ENCODE measurements at places on chromosomes 5 and 9. TPM values are rescaled to one million over a fixed set of nuclear protein-coding genes. Genes with fewer than 3 reads are reported as not detected.

The ZCCHC10 gene
- 26.5 TPM for total RNA-seq

- no peak for DNase-seq
Measured at GRCh38 chr5:87008751-87009560, 258.7 kb upstream of the RASA1 start.

The IFNE gene
- not detected for total RNA-seq

- DNase-seq = no peak
Measured at GRCh38 chr5:43255704-43256103, 57.5 kb downstream of the HMGCS1 start.

- DNase-seq = no peak
Measured at GRCh38 chr5:146744068-146744745, 134.3 kb downstream of the PPP2R2B start.

DNA sequence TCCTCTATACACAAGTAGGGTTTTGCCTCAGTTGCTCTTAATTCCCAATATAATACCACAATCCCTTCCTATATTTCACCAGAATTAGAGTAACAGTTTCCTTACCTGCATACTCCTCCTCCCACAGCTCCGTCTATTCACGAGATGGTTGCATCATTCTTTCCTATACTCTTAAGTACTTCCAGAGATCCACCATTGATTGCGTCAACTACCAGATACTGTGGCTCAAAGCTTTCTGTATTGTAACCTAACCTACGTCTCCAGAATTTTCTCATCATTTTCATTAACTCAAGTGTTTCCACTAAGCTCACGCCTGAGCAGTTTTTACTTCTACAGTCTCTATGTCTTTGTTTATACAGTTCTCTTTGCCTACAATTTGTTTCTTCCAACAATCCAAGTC is 31.2 kb upstream of the MINAR2 start:
- no peak for DNase-seq

The DHX29 gene
- total RNA-seq = 29.6 TPM

- DNase-seq = no peak
Measured at GRCh38 chr9:95103281-95103771, 214.2 kb downstream of the FANCC start.

- peak; percentile 84 for DNase-seq
Measured at GRCh38 chr9:34413231-34413852, 36.6 kb upstream of the MYORG start.

The ADAMTS2 gene
- 1.7 TPM for total RNA-seq

The GZMA gene
- not detected for total RNA-seq

The SLC34A1 gene
- 0.16 TPM for total RNA-seq

The TAF1L gene
- total RNA-seq = not detected

DNA sequence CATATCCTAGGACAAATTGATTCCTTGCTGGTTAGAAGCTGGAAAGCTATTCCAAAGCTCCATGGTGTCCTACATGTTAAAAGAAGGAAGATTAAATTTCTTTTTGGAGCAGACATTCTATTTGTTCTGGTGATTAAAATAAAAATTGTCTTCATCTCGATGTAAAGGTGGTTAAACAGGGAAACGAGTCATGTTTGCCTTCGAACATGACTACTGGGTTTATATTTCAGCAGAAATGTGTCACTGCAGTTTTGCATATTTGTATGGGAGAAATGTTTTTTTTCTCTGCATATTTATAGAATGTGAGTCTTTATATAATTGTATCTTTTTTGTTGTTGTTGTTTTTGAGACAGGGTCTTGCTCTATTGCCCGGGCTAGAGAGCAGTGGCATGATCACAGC is 36.4 kb downstream of the ADAMTS12 start:
- no peak for DNase-seq

DNA sequence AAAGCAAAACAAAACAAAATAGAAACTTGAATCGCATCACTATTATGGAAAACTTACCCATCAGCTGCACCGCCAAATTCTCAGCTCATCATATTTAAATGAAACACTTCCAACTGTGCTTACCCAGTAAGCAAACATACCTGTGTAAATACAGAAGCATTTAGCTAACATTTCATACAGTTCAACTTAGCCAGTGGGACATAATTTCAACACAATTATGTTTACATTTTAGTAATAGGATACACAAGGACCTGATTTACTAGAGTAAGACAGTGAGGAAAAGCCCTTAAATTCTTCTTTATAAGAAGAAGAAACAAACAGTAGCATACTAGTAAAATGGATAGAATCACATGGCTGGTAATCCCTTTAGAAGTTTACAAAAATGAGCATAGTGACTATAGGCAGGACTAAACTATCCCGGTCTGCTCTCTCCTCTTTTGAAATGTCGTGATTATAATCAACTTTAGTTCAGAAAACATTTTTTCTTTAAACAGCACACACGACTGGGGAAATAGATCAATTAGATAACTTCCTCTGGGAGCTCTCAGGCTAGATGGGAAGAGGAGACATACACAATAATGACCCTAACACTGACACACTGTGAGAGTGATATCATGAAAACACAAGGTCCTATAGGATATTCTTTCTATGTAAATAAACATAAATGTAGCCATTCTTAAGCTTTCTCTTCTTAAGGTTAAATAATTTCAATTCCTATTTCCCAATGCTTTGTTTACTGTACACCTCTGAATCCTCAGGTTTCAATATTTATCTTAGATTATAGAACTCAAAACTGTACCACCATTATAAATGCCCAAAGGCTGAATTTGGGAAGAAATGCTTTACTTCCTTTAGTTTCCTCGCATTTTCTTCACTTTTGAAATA is 15.9 kb upstream of the CDC20B start:
- DNase-seq = no peak

DNA sequence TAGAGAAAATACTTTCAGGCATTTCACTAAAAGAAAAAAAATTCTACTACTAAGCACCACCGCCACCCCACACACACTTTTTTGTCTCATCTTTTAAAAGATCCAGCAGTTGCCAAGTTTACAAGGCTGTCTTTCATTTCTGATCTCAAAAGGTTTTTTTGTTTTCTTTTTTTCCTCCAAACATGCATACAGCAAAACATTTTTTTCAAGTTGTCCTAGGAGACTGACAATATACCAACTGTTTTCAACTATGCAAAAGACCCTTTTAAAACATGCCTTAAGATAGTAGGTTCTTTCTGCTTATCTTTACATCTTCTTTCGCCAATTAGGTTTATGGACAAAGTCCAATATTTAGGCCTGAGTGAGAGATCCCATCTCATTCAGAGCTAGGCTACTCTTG is 65.2 kb downstream of the HMHB1 start:
- no peak for DNase-seq

GRCh38 chr5:10863763-10864383 is 102.8 kb upstream of the DAP start:
- DNase-seq = peak; percentile 68

- no peak for DNase-seq
Measured at GRCh38 chr5:76703707-76704106, 12.2 kb upstream of the F2R start.

GRCh38 chr9:35598866-35599590 is 6.0 kb upstream of the TESK1 start:
- DNase-seq = no peak
